ENCODE measurements at places on chromosomes 12 and 14. TPM values are rescaled to one million over a fixed set of nuclear protein-coding genes. Genes with fewer than 3 reads are reported as not detected.

Gene TPPP2
- not detected for total RNA-seq

DNA sequence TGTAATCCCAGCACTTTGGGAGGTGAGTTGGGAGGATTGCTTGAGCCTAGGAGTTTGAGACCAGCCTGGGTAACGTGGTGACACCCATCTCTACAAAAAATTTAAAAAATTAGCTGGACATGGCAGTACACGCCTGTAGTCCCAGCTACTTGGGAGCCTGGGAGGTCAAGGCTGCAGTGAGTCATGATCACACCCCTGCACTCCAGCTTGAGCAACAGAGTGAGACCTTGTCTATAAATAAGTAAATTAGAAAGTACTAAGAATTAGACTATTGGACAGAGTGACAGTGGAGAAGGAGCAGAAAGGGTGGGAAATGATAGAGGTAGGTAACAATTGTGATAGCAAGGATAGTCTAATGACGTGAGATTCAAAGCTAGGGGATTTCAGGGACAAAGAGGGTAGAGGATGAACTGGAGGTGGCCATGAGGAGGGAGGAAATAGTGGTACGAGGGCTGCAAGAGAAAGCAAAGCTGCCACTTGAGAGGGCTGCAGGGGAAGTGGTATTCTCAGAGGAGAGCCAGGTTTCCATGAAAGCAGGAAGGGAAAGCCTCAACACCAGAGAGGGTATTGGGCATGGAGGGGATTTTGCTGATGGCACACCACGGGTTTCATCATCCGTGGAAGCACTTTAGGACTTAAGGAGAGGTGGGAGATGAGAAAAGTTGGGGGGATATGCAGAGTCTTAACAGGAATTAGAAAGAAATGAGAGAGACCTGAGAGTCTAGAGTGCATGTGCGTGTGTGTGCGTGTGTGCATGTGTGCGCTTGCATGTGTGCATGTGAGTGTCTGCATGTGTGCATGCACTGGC is 85.6 kb downstream of the SYNE2 start:
- DNase-seq, result no peak

- DNase-seq, result peak; percentile 12
These were observed 530 bp downstream of the ARL1 start for GRCh38 chr12:101407049-101407435.

Gene SLC8A3
- 0.37 TPM for total RNA-seq

Gene ATG101
- total RNA-seq, result 45.9 TPM

DNA sequence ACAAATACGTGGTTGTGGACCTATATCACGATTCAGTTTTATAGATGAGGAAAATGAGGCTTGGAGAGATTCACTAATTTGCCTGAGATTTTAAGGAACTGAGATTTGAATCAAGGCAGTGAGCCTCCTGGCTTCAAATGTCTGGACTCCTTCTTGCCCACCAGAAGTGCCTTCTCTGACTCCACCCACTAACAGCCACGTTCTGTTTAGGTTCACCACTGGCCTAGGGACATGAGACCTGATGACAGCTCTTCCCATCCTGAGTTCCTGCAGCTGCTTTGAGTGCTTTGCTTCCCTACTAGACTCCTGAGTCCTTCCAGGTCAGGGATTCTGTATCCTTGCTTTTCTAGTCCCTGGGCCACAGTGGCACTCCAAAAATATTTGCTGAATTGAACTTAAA is 57.1 kb downstream of the PLBD1 start:
- DNase-seq, result no peak

DNA sequence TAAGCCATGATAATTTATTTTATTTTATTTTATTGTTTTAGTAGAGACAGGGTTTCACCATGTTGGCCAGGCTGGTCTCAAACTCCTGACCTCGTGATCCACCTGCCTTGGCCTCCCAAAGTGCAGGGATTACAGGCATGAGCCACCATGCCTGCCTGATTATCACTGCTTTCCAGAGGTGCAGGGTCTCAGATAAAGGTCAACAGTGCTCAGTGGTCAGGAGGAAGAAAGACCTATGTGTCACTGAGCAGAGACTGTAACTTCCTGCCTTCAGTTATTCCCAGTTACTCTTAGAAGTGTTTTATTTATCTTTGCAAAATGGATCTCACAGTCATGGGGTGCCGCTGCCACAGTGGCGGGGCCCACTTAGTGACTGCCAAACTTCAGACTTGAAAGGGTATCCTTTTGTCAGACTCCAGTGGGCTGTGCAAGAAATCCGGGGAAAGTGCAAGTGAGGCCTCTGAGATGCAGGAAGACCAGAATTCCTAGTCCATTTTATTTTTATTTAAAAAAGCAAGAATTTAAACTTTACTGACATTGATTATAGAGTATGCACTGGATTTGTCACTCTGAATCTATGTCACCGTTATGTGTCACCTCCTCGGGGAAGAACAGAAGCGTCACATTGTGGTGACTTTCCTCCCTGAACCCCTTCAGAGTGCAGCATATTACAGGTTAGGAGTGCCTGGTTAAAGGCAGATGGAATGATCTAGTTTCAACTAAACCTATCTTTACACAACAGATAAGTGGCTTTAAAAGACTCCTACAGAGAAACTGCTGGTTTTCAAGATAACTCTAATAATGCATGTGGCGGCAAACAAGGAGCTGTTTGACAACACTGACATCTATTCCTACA is 59.1 kb upstream of the BICD1 start:
- DNase-seq, result no peak
